ENCODE measurements at places on chromosomes 3 and 15. TPM values are rescaled to one million over a fixed set of nuclear protein-coding genes. Genes with fewer than 3 reads are reported as not detected.

DNA sequence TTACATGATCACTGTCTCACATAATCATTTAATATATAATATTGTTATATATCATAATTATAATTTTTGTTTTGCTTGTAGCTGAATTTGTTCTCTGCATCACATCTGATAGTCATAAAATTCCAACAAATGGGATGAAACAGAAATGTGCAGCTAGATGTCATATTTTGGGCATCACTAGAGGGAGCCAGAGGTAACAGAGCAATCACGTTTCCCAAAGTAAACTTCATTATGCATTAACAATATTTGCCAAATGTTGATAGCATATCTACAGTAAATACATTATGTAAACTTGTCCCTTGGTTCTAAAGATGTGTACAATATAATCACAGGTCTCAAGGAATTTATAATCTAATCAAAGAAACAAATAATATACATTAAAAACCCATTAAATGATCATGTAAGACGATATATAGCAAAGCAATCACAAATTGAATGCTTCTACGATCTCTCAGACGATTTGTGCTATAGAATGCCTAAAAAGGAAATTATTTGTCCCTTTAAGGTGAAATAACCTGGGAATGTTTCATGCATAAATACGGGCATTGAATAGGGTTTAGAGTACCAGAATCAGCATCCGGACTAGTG, 234.2 kb upstream of the MCTP2 start:
- no peak for DNase-seq

Gene LRRC34
- 6.3 TPM for total RNA-seq

Gene EAF1
- 33.4 TPM for total RNA-seq

Gene GP9
- not detected for total RNA-seq

DNA sequence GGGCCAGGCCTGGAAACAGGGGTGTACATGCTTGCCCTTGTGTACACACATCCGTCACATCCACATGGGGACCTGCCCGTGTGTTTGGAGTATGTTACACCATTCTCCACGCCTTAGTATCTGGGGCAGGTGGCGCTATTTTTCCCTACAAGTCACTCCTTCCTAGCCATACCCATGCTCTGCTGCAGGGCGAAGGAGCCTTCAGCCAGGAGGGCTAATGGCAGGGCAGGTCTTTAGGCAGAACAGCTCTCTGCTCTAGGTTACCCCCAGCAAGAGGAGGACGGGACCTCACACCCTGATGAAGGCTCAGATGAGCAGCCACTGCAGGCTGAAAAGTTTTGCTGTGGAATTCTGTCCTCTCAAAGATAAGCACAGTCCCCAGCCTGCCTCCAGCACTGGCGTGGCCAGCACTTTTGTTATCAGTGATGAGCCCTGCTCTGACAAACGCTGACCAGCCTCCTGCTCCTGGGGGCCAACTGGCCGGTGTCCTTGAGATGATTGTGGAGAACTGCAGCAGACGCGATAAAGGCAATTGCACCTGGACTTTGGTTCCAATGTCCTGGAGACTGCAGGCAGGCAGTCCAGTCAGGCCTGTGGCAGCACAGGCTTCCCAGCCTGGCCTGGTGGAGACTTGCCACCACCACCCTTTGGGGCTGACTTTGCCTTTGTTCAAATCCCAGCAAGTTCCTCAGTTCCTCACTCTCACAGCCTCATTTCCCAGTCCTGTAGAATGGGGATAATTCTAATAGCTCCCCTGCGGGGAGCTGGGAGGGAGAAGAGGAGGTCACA, 19.8 kb upstream of the PIGZ start:
- DNase-seq: no peak

- peak; percentile 18 for DNase-seq
These were observed 1.4 kb downstream of the VHL start for GRCh38 chr3:10142707-10143560.

DNA sequence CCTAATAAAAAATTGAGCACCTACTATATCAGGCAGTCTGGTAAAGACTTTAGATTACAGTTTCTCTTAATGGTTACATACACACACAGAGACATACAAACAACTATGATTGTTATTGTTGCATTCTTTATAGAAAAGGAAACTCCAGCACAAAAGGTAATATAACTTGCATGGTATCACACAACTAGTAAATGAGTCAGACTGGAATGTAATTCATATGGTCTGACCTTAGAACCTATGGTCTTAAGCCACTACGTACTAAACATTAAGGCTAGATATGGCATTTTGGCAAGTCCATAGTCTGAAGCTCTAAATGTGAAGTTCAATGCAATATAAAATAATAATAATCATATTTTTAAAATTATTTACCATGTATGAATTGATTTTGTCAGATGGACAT, 380.6 kb downstream of the LSAMP start:
- no peak for DNase-seq

- no peak for DNase-seq
These were observed 28.3 kb downstream of the CCDC32 start for GRCh38 chr15:40536501-40536900.

Gene AHSG
- not detected for total RNA-seq

DNA sequence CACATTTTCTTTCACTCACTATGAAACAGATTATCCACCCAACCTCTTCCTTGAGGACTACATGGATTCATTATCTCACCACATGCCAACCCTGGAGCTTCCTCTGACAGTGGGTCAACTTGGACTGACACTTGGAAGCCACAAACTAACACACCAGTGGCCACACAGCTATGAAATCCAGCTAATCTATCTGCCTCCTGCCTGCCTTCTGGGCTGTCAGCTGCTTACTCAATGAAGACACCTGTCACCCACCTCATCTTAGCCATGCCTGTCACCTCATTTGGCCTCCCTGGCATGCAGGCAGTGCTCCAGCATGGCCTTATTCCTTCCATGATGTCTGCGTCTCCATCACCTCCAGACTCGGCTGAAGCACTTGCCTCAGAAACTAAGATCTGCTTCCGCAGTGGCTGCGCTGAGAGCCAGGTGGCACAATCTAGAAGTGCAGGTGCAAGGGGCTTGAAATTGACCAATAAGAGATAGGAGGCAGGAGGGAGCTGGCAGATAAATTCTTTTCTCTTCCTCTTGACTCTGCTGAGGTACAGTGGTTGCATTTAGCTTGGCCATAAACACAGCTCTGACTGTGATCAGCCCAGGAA, 105.2 kb upstream of the RNF7 start:
- DNase-seq: no peak

GRCh38 chr3:37862903-37863815, 1.5 kb downstream of the CTDSPL start:
- DNase-seq: no peak

DNA sequence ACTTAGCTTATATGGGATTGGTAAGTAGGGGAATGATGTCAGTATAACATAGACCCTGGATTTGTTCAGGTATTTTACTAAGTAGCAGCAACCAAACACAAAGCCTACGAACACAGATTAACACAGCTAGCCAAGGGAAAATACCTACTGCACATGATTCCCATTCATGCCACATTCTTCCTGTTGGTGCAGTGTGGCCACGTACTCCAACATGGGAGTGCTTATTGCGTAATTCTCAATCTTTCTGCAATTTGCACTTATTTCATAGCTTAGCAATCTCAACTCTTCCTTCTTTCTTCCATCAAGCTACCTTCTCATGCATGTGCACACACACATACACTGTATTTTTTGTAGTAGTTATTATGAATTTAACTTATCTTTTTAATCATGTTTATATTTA, 186.8 kb downstream of the IL5RA start:
- DNase-seq: no peak

DNA sequence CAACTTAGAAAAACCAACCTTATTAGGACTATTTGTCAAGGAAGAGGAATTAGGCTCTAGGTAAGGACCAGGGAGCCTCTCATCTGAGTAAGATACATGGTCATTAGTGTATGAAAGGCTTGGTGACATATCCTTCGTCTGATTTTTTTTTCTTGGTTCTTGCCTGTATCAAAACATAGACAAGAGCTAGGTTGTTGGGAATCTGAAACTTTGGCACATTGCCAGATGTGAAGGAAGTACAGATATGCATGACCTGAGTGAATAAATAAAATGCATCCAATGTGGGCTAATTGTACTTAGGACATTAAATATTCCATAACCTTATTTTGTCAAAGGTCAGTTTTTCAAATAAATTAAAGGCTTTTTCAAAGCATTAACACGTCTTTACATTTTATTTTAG, 151.8 kb downstream of the SYNPR start:
- DNase-seq: no peak

Gene GNAT1
- total RNA-seq: not detected

DNA sequence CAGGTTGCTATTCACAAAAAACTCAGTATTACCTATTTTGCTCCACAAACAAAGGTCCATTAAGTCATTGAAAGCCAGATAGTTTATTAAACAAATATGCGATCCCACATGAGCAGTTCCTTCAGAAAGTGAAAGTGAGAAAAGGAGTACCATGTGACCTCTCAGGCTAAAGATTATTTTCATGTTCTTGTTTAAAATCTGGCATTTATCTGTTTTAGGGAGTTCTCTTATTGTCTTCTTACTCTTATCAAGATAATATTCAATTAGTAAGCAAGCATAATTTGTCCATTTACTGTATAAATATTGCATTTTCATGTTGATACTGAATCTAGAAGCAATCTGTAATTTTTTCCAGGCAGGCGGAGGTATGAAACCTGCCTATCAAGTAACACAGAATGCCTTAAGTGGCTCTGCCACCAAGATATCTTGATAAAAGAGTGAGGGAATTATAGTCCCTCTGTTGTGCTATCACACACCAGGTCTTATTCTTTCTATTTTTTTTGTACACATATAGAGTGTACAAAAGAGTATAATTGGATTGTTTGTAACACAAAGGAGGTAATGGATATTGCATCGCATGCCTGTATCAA, 20.1 kb upstream of the PLSCR5 start:
- DNase-seq: no peak

Gene SNX33
- 1.5 TPM for total RNA-seq

DNA sequence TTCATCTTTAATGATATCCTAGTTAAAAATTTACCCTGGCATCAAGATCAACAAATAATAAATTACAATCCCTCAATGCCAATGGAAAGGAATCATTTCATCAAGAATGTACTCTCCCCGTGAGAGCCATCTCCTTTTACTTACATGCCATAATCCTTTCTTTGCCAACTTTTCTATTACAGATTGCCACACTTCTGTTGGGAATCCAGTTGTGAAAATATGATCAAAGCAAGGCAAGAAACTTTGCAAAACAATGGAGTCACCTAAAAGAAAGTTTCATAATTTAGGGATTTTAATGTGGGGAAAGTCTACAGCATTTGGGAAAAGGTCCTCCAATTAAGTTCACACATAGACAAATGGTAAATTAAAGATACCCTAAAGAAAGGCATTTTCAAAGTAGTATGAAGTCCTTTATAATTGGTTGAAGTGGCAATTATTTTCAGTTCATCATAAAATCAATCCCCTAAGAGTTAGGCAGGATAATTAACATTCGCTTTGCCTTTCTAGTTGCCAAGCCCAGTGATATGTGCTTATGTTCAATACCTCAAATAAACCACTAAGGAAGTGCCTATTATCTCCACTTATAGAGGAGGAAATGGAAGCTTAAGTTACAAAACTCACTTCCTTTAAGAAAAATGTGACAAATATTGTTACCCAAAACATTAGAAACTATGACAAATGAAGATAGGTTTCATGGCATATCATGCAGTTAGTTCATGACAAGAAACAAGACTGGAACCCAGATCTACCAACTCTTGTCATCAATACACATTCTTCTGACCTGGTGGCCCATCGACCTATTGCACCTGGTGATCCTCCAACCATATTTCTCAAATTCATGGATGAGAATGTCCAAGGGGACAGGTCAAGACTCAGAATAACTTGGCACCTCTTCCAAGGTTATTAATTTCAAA, 49.1 kb downstream of the TRANK1 start:
- no peak for DNase-seq

DNA sequence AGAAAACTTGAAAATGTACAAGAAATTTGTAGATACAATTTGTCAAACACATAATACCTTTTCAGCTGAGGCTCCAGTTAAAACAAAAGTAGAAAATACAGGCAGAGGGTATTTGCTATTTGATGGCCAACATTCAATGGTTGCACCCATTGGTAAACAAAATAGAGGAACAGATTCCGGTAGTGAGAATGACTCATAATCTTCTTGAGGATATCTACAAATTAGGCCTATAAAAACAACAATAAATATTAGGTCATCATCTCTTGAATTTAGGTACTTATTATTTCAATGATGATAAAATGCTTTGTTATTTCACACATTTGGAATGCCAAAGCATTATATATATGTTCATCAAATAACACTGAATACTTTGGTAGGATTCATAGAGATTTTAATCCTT, 53.4 kb downstream of the DENND4A start:
- no peak for DNase-seq

DNA sequence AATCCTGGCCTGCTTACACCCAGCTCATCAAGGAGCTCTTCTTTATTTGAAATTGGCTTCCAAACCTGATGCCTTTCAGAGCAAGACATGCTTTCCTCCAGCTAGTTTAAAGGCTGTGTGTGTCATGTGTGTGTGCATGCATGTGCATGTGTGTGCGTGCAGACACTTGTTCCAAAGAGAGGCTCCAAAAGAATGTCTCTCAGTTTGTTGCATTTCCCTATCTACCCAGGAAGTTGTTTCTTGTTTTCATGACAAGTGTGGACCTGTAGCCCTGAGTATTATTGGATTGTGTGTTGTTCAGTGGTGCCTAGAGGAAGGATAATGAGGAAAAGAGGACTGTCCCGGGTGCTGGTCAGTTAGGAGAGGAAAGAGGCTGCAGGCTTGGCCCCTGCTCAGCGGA, 240.0 kb downstream of the THSD4 start:
- no peak for DNase-seq

Gene PRKCD
- total RNA-seq: 24.2 TPM

DNA sequence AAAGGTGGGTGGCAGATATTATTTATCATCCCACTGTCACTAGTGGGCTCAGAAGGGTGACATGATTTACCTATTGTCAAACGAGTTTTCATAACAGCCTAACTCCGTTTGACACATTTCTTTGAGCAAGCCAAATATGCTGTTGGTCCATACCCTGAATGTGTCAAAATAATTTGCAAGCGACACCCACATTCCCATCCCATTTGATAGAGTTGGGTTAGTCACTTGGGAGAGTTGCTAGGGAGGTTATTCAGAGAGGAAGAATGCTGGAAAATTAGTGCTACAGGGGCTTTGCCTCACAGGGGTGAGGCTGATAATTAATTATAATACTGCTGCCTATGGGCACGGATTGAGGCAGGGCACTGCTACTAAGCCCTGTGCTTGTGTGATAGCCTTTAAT, 98.5 kb upstream of the FHIT start:
- DNase-seq: no peak

Gene GPR62
- not detected for total RNA-seq

DNA sequence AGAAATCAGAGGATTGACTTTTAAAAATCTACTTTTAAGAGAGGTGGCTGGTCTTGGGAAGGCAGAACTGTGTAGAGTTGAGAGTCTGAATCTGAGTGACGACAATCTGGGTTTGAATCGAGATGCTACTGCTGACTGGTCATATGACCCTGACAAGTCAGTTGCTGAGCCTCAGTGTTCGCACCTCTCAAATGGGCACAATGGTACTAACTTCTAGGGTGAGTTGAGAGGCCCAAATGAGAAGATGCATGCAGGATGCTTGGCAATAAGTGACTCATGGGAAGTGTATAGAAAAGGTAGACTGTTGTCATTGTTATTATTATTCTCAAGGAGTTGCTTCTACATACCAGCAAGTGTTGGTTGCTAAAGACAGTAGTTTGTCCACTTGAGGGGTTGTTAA, 10.3 kb downstream of the CACNA2D3 start:
- no peak for DNase-seq

GRCh38 chr3:181725830-181726229, 14.1 kb downstream of the SOX2 start:
- DNase-seq: no peak

Gene SEMA3B
- 3.3 TPM for total RNA-seq

GRCh38 chr3:58079773-58080172, 71.6 kb downstream of the FLNB start:
- DNase-seq: no peak

Gene CCR8
- 1.7 TPM for total RNA-seq

Data from activated T-cell treated with anti-CD3 and anti-CD28 coated beads, Interleukin-2, amount 50 U/mL, for 72 hours (primary cell).